ENCODE measurements at places on chromosomes 4 and X. TPM values are rescaled to one million over a fixed set of nuclear protein-coding genes. Genes with fewer than 3 reads are reported as not detected.

DNA sequence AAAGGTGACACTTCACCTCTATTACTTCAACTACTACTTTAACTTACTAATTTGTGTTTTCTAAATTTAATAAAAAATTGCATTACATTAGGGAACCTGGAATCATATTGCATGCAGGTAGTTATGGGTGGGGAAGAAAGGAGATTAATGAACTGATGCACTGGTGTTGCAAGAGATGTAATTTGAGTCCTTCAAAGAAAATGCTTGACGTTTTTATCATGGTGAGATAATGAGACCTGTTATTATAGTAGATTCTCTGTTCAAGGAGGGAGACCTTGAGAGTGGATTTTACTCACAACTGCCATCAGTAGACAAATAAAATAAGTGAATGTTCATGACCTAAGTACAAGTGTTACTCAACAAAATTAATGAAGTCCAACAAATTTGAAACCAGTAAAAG, 26.4 kb upstream of the MED14 start:
- no peaks in the 10 kb centered on the region for H3K27me3 ChIP-seq
- H3K27ac ChIP-seq: no peak overlapping the region
- no peak overlapping the region for H3K4me3 ChIP-seq
- H3K36me3 ChIP-seq: no peaks in the 10 kb centered on the region
- no peaks in the 10 kb centered on the region for H3K4me1 ChIP-seq

Gene ERCC6L
- 12.1 TPM for total RNA-seq

DNA sequence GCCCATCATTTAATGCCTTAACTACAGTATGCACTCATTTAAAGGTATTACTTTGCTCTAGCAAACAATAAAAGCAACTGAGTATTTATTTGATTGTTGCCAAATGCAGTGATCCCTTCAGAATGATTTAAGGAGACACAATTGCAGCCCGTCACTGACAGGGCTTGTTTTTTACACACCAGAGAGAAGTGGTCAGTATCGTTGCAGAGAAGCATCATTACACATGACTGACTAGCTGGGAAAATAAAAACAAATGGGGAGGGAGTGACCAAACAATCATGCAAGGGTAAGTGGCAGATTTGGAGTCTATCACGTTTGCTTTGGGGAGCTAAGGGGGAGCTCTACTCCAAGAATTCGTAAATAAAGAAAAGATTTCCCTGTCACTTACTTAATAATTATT, 1685.3 kb upstream of the TENM3 start:
- no peaks in the 10 kb centered on the region for H3K36me3 ChIP-seq
- DNase-seq: no peak
- H3K27ac ChIP-seq: no peak overlapping the region
- no peaks in the 10 kb centered on the region for H3K4me1 ChIP-seq
- H3K27me3 ChIP-seq: no peaks in the 10 kb centered on the region

GRCh38 chrX:13293700-13294099, 26.2 kb downstream of the ATXN3L start:
- H3K4me1 ChIP-seq: no peaks in the 10 kb centered on the region
- no peak overlapping the region for H3K4me3 ChIP-seq
- H3K36me3 ChIP-seq: no peaks in the 10 kb centered on the region
- no peak for DNase-seq
- H3K27me3 ChIP-seq: no peaks in the 10 kb centered on the region

GRCh38 chr4:40992472-40993295, 221.7 kb downstream of the APBB2 start:
- DNase-seq: no peak
- H3K4me1 ChIP-seq: no peaks in the 10 kb centered on the region
- H3K27ac ChIP-seq: no peak overlapping the region
- H3K27me3 ChIP-seq: no peaks in the 10 kb centered on the region
- no peaks in the 10 kb centered on the region for H3K36me3 ChIP-seq
- H3K4me3 ChIP-seq: no peak overlapping the region

DNA sequence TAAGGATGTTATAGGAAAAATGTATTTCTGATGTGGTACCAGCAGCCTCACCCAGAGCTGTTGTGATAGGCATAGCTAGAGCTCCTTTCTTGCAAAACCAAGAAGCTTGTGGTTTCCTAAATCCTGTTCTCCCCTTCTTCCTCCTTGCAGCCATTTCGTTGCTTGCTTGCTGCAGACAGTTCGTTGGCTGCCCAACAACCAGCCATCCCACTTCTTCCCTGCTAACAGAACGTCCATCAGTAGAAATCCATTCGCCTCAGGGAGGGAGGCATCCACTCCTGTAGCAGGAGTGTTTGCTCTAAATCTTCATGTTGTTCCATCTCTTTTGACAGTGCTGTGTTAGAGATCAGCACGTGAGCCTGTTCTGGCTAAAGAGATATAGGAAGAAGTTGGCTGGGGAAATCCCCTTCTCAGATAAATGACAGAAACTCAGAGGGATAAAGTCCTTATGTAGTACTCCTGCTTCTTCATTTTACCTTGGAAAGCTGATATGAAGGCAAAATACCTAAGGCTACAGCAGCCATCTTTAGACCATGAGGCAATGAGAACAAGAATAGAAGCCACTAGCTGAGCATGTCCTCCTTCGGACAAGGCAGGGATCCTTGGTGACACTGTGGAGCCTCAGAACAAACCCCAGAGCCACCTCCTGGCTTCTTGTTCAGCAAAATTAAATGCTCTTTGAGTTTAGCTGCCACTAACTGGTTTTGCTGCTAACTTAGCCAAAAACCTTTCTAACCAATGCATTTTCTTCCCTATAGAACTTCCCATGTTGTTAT, 68.4 kb upstream of the RELL1 start:
- DNase-seq: no peak
- H3K36me3 ChIP-seq: no peaks in the 10 kb centered on the region
- H3K4me3 ChIP-seq: no peak overlapping the region
- no peaks in the 10 kb centered on the region for H3K27me3 ChIP-seq
- no peaks in the 10 kb centered on the region for H3K4me1 ChIP-seq

DNA sequence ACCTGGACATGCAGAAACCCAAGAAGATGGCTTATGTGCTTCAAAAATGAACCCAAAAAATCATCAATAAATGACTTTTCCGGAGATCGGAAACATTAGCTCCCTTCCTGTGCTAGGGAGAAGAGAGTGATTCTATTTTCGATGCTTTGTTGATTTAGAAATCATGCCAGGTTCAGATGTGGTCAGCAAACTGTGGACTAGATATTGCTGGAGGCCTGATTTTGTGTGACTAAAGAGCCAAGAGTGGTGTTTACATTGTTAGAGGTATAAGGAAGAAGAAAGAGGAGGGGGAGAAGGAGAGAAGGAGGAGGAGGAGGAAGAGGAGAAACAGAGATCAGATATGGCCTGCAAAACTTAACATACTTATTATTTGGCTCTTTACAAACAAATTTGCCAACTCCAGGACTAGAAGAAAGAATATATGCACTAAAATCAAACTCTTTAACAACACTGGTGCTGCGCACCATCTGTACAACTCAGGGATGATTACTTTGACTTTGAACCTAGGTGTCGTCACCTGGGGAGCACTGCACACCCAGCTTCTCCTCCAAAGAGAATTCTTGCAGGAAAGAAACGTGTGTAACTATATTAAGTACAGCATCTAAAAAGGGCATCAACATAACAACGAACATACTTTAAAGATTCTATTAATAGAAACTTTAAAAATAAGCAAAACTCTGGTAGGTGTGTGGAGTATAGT, 664.9 kb upstream of the LCORL start:
- no peaks in the 10 kb centered on the region for H3K36me3 ChIP-seq
- H3K4me3 ChIP-seq: no peak overlapping the region
- peaks cover 14% of the 10 kb centered on the region for H3K27me3 ChIP-seq
- DNase-seq: no peak

GRCh38 chr4:108427946-108428485, 192.4 kb upstream of the RPL34 start:
- H3K27me3 ChIP-seq: no peaks in the 10 kb centered on the region
- H3K4me3 ChIP-seq: no peak overlapping the region
- no peaks in the 10 kb centered on the region for H3K4me1 ChIP-seq

- H3K4me3 ChIP-seq: no peak overlapping the region
- H3K36me3 ChIP-seq: peaks cover 39% of the 10 kb centered on the region
- H3K27ac ChIP-seq: no peak overlapping the region
- no peaks in the 10 kb centered on the region for H3K27me3 ChIP-seq
These were observed 61.3 kb downstream of the SEPTIN11 start for GRCh38 chr4:77010841-77011354.
